Sciatic nerve (tissue), 2 donors: ENCODE measurements at places on chromosomes 11 and 22. TPM values are rescaled to one million over a fixed set of nuclear protein-coding genes. Genes with fewer than 3 reads are reported as not detected.

- DNase-seq, result no peak
Measured at GRCh38 chr11:111586388-111586831, 15.8 kb upstream of the SIK2 start.

- no peak for DNase-seq
Measured at GRCh38 chr11:67027943-67028542, 5.1 kb downstream of the SYT12 start.

DNA sequence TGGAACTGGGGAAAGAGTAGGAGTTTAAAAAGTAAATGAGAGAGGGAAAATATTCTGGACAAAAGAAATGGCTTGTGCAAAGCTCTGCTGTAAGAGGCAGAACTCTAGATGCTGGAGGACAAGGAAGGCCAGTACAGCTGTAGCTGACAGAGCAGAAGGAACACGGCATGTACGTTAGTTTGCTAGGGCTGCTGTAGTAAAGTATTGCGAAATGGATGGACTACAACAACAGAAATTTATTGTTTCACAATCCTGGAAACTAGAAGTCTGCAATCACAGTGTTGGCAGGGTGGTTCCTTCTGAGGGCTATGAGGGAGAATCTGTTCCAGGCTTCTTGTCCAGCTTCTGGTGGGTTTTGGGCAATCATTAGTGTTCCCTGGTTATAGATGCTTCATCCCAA is 454.4 kb downstream of the NTM start:
- DNase-seq, result no peak

GRCh38 chr11:7511401-7511800 is 2.4 kb upstream of the PPFIBP2 start:
- DNase-seq, result no peak

DNA sequence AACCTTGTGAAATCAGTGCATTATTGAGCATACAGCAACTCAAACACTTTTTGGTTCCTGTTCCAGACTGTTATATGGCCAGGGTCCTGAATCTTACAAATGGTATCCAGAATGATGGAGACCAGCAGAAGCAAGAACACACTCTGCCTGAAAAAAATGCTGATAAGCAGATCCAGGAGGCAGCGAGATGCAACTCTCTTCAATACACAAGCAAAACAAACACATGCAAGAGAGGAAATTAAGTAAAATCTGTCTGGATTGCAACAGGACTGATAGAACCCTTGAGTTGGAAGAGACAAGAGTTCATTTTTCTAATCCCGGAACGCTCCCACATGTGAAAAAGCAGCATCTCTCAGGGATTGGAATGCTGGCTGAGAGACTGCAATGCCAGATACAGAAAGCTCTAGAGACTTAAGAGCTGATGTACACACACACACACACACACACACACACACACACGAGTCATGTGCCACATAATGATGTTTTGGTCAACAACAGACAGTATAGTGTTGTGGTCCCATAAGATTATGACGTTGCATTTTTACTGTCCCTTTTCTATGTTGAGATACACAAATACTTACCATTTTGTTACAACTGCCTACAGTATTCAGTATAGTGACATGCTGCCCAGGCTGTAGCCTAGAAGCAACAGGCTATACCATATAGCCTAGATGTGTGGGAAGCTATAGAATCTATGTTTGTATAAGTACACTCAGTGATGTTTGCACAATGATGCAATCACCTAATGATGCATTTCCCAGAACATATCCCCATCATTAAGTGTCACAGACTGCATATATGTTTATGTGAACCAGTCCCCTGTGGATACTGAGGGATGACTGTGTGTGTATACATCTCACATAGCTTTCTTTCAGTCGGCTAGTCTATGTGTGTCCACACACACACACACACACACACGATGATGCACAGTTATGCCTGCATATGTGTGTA is 406.6 kb downstream of the LARGE1 start:
- no peak for DNase-seq

DNA sequence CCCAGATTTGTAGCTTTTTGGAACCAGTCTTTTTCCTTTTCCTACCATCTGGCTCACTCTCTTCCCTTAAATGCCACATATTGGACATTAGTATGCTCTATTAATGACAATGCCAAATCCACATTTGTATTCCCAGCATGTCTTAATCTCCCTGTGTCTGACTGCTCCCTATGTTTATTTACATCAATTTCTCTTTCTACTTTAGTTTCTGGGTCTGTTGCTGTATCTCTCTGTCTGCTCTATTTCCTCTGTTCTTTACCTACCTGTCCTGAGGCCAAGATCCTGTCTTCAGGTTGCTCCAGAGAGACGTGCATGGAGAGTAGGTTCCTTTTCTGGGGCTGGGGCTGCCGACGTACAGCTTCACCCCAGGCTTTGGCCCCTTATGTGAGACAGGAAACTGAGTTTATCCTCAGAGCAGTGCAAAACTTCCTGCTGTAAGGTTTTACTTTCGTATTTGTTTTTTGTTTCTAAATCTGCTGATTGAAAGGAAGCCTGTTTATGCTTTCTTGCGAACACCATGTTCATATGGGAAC is 25.6 kb downstream of the OR2AG2 start:
- no peak for DNase-seq

- no peak for DNase-seq
Measured at GRCh38 chr11:134800130-134800529, 388.1 kb upstream of the B3GAT1 start.

DNA sequence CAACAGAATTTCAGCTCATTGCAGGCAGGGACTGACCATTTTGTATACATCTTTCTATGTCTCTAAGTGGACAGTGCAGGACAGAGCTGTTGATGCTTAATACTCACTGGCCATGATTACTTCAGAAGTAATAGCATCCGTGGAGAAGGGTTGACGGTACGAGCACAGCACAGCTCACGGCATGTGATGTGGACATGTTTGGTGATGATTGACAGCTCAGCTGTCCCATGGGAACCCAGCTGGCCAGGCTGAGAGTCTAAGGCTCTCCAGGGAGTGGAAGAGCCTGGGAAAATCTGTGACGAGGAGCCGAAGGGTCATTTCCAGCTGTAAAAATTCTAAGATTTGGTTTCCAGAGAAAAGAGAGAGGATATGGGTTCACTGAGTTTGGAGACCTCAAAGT is 198.2 kb downstream of the SNX19 start:
- no peak for DNase-seq

DNA sequence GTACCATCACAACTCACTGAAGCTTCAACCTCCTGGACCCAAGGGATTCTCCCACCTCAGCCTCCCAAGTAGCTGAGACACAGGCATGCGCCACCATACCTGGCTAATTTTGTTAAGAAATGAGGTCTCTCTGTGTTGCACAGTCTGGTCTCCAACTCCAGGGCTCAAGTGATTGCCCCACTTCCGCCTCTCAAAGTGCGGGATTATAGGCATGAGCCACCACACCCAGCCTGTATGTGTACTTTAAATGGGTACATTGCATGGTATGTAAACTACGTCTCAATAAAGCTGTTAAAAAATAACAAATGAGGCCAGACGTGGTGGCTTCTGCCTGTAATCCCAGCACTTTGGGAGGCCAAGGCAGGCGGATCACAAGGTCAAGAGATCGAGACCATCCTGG is 36.2 kb upstream of the DDX6 start:
- DNase-seq, result no peak

GRCh38 chr11:113873236-113873626 is 2.1 kb downstream of the USP28 start:
- no peak for DNase-seq

- DNase-seq, result no peak
Measured at GRCh38 chr11:68143310-68143689, 22.1 kb upstream of the CHKA start.

The P2RX3 gene
- total RNA-seq, result not detected

The CCDC15 gene
- 2.8 TPM for total RNA-seq

The CCDC87 gene
- 0.22 TPM for total RNA-seq

The RAB30 gene
- total RNA-seq, result 57.1 TPM

The OR6T1 gene
- total RNA-seq, result not detected

The C2CD3 gene
- 26.2 TPM for total RNA-seq

The DNAJB7 gene
- total RNA-seq, result not detected

The GLYATL1 gene
- total RNA-seq, result not detected

The PMM1 gene
- 28.4 TPM for total RNA-seq

The CDK2AP2 gene
- 73.6 TPM for total RNA-seq

The AGBL2 gene
- total RNA-seq, result 1.8 TPM

The USH1C gene
- not detected for total RNA-seq
